ENCODE measurements at places on chromosomes 1 and 21. TPM values are rescaled to one million over a fixed set of nuclear protein-coding genes. Genes with fewer than 3 reads are reported as not detected.

DNA sequence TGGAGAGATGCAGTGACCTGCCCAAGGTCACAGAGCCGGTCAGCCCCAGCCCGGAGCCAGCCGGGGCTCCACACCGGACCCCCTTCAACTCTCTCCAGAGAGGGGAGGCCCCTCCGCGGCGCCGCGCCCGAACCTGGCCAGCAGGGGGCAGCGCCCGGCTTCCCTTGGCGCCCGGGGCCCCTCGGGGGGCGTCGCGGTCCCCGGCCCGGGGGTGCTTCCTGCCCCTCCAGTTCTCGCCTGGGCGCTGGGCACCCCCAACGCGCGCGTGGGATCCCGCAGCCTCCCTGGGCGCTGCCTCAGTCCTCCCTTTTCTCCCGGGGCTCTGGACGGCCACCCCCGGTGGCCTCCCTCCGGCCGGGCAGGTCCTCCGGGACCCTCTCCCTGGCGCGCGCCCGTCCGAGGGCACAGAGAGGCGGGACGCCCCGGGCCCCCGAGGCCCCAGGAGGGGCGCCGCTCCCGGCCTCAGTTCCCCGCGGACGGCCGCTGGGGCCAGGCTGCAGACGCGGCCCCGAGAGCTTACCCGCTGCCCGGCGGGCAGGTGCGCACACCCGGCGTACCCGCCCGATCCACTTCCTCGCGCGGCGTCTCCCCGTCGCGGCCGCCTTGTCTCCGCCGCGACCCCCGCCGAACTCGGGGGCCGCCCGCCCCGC is 406 bp downstream of the HTR1D start:
- no peak for DNase-seq

- no peak for DNase-seq
These were observed 40.9 kb downstream of the GIPC2 start for GRCh38 chr1:78086697-78087096.

- DNase-seq = peak; percentile 83
These were observed 10.8 kb upstream of the TTLL10 start for GRCh38 chr1:1162597-1163537.

DNA sequence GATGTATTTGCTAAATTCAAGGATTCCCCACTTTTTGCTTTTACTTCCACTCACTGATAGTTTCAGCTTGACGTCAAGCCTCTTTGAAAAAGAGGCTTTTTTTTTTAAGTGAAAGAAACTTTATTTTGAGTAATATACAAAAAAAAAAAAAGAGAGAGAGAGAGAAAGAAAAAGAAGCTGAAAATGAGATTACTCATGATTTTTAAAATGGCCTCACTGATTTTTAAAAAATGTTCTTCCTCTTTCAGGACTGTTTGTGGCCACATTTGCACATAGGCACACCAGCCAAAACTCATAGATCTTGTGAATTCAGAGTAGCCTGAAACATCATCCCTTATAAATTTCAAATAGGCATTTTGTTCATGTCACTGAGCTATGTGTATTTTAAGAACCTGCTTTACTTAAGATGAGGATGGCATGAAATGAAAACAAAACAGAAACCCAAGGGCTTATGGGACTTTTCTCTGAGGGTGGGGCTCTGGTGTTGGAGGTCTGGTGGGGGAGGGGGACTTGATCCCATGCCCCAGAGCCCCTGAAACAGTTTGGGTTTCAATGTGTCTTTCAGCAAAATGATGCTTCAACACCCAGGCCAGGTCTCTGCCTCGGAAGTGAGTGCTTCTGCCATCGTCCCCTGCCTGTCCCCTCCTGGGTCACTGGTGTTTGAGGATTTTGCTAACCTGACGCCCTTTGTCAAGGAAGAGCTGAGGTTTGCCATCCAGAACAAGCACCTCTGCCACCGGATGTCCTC is 6.1 kb downstream of the ATF3 start:
- DNase-seq = no peak

- DNase-seq = peak; percentile 58
These were observed 43.3 kb upstream of the ATP1A1 start for GRCh38 chr1:116329524-116330341.

- peak; percentile 40 for DNase-seq
These were observed 5.8 kb downstream of the RAP1GAP start for GRCh38 chr1:21663248-21663950.

GRCh38 chr1:159646687-159647086 is 59.1 kb downstream of the APCS start:
- DNase-seq = no peak

GRCh38 chr1:217917281-217917887 is 286.2 kb downstream of the SPATA17 start:
- DNase-seq = no peak

The SPRTN gene
- 15.2 TPM for total RNA-seq

The MAP3K7CL gene
- 1.8 TPM for total RNA-seq

DNA sequence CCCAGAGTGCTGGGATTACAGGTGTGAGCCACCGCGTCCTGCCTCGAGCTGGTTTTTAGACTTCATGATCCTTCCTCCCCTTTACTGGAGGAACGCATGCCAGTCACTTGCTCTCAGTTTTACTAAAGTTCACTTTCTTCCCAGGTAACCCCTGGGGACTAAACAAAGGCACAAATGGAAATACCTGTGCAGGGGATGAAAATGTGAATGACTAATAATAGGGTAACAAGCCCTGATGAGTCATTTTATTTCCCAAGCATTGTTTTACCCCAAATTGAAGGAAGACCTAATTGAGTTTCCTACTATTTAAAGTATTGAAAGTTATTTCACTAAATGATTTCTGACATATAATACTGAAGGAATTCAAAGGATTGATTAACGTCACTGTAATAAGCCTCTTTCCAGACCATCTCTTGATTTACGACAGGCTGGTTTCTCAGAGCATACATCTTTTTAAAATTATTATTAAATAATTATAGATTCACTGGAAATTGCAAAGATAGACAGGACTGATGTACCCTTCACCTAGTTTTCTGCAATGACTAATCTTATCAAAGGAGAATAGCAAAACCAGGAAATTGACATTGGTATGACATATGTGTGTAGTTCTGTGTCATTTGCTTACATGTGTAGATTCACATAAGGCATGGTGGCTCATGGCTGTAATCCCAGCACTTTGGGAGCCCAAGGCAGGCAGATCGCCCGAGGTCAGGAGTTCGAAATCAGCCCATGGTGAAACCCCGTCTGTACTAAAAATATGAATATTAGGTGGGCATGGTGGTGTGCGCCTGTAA is 53.2 kb upstream of the SOD1 start:
- no peak for DNase-seq

DNA sequence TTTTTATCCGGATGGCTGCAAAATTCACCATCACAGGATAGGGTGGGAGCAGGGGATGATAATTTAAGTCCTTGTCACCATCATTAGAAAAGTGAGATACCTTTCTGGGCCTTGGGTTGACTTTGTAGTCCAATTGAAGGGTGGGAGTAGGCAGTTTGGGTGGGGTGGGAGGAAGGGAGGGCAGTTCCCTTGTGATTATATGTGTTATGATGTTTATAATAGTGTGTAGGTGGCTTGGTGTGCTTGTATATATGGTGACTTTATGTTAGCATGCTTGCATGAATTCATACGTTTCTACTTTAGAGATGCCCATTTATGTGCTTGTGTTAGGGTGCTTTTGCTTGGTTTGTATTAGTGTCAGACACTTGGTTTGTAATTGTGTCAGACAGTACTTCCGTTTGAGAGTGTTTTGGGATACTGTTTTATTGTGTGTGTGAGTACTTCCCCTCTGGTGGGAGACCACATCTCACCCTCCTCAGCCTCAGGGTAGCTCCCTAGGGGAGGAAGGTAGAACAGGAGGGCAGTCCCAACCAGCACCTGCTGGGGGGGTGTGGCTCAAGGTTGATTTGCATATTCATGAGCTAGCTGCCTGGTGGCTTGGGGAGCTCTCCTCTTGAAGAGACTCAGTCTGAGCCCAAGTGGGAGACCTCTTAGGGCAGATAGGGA is 6.3 kb upstream of the POU3F1 start:
- DNase-seq = no peak

The AIM2 gene
- total RNA-seq = 0.32 TPM

The RGL1 gene
- total RNA-seq = 70.2 TPM

DNA sequence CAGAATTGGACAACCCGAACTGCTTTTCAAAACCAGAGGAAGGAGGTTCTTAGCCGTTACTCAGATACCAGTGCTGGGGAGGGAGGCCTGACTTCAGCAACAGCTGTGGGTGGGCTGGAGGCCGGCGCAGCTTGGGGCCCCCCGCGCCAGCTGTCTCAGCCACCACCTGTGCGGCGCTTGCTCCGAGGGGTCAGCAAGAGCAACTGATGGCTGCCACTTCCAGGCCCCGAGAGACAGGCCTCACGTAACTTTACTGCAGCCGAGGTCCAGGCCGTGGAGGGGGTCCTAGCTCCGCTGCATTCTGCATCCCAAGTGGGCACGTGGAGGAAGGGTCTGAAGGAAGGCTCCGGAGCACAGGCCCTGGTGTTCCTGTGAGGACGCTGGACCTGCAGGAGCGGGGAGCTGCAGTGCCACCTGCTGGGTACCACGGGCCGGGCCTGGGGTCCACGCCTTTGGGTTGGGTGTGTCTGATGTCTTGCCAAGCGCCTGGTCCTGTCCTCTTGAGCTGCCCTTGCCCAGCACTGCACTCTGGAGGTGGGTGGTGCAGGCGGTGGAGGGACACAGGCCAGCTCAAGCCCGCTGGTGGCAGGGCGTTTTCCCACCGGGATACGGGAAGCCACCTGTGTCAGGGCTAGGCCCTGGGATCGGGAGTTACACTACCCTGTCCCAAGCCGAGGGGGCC is 9.8 kb downstream of the THAP3 start:
- peak; percentile 51 for DNase-seq

The ALX3 gene
- total RNA-seq = 0.80 TPM

The GUCA2B gene
- not detected for total RNA-seq

The FCRL1 gene
- not detected for total RNA-seq

Measured in breast epithelium (tissue), 4 donors.